GM13976 (cell line): ENCODE measurements at places on chromosomes 2 and 18.

GRCh38 chr2:234951664-234952269 lies at the start of gene SH3BP4:
TSS of gene SH3BP4 (plus strand) at chr2:234952017. CDS start at chr2:235035003, 82,986 bp downstream.
- DNase-seq, result peak; percentile 60

DNA sequence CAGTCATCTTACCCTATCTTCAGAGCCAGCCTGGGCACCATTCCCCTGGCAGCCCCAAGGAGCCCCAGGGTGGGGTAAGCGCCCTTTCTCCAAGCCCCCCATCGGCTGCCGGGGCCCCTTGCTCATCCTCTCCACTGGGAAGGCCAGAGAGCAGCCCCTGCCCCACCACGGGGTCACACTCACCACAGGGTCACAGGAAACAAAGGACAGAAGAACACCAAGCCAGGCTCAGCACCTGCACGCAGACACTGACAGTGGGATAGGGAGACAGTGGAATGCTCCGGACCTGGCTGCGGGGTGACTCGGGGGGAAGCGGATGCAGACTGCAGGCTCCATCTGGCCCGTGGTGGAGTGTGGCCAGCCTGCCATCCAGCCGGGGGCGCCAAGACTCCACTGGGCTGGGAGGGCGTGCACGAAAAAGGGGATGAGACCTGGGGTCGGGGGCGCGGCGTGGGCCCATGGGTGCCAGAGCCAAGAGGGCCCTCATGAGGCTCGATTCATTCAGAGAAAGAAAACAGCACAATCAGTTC lies 21.1 kb downstream of the HDAC4 start:
- no peak for DNase-seq

- DNase-seq, result no peak
These were observed 326.0 kb downstream of the TGIF1 start for GRCh38 chr18:3775996-3776395.

DNA sequence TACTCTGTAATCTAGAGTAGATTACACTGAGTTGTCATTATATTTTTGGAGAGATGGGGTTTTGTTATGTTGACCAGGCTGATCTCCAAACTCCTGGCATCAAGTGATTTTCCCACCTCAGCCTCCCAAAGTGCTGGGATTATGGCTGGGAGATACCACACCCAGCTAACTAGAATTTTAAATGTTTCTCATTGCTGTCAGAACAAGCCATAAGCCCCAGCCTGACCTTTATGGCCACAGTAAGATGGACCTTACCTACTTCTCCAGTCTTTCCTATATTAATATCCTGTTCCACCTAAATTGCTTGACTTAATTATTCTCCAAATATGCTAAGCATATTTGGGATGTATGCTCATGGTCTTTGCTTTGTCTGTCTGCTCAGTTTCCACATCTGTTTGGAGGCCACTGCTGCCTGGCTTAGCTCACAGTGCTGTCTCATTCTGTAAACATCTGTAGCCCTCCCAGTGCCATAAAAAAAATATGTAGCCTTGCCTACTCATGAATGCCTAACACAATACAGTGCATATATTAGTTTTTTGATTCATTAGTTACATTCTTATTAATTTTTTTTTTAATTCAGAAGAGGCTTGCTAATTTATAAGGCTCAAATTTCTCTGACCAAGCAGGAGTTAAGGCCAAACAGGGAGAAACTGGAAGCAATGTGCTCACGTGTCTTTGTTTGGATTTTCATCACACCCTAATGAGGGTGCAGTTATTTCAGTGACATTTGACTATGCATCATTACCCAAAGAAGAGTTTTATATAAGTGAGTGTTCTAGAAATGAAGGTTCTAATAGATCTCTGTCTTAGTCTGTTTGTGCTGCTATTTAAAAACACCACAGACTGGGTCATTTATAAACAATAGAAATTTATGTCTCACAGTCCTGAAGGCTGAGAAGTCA lies 45.3 kb upstream of the PSME4 start:
- no peak for DNase-seq

GRCh38 chr18:56532176-56532840 lies 106.1 kb downstream of the TXNL1 start:
- peak; percentile 29 for DNase-seq

DNA sequence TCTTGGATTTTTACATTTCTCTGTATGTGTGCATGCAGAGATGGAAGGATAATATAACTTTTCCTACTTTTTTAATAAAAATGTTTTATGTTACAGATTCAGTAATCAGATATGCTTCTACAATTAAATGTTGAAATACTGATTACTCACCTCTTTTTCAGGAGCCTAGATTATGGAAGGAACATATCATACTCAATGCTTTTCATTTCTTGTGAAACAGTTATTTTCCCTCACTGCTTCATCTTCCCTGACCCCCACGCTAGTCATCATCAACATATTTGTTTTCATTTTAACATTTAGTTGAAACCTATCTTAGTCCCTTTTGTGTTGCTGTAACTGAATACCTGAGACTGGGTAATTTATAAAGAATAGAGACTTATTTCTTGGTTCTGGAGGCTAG lies 190.7 kb downstream of the WDR7 start:
- no peak for DNase-seq

- DNase-seq, result no peak
These were observed 110.2 kb downstream of the CDK15 start for GRCh38 chr2:201916565-201916964.

GRCh38 chr2:177165721-177166711 lies 46.6 kb upstream of the HNRNPA3 start:
- peak; percentile 59 for DNase-seq

- DNase-seq, result no peak
These were observed 67.6 kb downstream of the AGAP1 start for GRCh38 chr2:235561450-235561849.

- DNase-seq, result peak; percentile 13
These were observed 52.8 kb downstream of the EIF2AK3 start for GRCh38 chr2:88574445-88574844.

GRCh38 chr2:3725458-3726250 lies 22.3 kb downstream of the DCDC2C start:
- no peak for DNase-seq

DNA sequence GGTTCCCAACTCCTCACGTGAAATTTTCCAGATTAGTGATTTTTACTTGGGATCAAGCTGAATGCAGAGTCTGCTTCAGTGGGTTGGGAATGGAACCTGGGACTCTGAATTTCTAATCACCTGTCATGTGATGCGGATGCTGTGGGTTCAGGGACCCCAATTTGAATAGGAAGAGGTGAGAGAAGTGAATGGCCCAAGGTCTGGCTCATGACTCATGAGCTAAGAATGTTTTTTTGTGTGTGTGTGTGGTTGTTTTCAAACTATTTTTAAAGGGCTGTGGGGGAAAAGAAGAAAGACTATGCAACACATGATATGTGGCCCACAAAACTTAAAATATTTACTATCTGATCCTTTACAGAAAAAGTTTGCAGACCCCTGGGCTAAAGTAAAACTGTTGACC lies 108.5 kb upstream of the CYRIA start:
- no peak for DNase-seq

DNA sequence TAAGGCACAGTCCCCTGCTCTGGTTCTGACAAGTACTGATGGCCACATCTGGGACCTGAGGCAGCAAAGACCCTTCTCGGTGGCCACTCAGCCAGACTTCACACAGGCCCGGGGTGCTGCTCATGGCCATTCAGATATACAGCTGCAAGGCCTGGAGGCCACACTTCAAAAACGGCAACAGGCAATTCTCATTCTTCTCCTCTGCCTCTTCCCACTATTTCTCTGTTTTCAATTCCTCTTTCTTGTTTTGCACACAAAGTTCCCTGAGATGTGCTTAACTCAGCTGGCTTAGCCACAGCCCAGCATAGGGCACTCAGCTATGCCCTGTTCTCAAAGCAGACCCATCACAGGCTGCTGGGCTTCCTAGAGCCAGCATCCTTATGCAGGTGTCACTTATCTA lies 29.9 kb downstream of the PTPN18 start:
- no peak for DNase-seq

GRCh38 chr18:22106536-22107292 lies 62.7 kb upstream of the GATA6 start:
- no peak for DNase-seq

GRCh38 chr18:2112435-2113045 lies 458.8 kb downstream of the METTL4 start:
- no peak for DNase-seq

DNA sequence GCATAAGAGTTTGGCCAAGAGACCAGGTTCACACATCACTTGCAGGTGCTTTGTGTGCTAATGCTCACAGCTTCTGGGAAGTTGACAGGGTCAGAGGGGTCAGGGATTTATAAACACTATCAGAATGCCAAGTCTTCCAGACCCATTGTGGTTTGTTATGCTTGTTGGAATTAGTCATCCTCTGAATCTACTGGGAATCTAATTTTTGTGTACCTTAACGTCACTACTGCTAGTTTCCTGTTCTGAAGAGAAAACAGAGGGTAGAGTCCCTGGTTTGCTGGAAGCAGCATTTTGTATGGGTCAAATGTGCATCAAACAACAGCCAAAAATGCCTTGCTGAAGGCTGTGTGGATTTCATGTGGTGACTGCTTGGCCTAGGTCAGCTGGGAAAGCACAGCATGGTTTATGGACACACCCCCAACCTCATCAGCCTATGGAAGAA lies 33.3 kb downstream of the ANTXR1 start:
- DNase-seq, result no peak

- DNase-seq, result no peak
These were observed 276.1 kb upstream of the SIX2 start for GRCh38 chr2:45285311-45285710.

DNA sequence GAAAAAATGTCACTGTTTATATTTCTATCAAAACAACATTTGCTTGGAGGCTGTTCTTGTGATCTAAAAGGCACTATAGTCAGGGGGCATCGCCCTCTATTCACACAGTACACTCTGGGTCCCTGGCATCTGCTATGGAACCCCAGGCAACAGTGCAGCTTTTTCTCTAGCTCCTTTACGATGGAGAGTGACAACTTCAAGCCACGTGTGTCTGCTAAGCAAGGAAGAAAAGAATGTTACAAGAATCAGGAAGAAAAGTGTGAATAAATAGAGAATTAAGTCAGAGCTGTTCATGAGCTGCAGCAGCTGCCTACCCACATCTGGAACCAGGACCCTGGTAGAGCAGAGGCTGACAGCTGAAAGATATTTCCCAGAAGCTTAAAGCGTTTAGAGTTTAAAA lies 11.2 kb downstream of the RND3 start:
- DNase-seq, result no peak

DNA sequence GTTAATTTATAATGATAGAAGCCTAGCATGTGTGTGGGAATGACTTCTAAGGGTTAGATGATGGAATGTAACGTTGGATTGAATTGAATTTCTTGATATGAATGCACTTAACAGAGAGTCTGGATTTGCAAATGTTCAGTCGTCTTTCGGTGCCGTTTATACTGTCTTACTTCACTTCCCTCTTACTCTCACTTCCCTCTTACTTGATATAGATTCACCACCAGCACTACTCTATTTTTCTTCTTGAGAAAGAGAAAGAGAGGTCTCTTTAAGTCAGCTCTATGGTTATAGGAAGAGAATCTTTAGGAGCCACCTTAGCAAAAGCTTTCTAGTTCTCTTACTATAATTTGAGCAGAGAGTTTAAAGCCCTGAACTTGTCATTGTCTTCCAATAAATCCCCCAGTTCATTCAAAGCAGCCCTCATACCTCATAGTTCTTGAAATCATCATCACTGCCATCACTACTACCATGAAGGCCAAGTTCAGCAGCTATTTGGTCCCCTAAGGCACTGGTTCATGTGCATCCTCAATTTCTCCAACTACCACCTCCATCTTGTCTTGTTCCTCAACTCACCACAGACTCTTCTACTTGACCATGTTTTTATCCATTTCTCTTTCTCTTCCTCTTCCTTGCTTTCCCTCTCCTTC lies 501.7 kb upstream of the TCF4 start:
- DNase-seq, result no peak

GRCh38 chr18:45109271-45109670 lies 428.6 kb downstream of the SETBP1 start:
- DNase-seq, result no peak

- no peak for DNase-seq
These were observed 10.1 kb downstream of the ABI2 start for GRCh38 chr2:203338322-203338721.

- no peak for DNase-seq
These were observed 9.4 kb downstream of the CRACDL start for GRCh38 chr2:98926601-98927000.

DNA sequence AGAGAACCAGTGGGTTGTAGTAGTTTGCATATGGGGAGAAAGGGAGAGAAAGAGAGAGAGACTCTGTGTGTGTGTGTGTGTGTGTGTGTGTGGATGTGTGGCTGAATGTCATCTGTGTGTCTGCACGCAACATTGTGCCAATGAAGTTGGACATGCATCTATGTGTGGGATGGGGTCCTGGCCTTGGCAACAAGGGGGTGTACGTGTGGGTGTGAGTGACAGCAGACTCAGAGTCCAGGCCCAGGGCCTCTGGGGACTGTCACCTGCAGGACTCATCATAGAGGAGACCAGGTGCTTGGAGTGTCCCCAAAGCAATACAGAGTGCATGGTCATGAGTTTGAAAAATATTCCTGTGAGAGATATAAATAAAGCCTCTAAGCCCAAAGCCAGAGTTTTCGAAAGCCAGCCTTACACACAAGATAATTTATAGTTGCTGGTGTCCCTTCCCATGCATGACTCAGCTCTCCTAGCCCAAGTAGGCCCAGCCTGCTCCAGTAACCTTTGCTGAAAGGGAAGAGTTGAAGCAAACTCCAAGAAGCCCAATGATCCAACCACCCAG lies 59.9 kb downstream of the TNP1 start:
- no peak for DNase-seq

GRCh38 chr2:27209621-27210401 lies 2.0 kb upstream of the ATRAID start:
- peak; percentile 52 for DNase-seq

GRCh38 chr2:101063352-101064124 lies 61.4 kb downstream of the RPL31 start:
- peak; percentile 44 for DNase-seq

DNA sequence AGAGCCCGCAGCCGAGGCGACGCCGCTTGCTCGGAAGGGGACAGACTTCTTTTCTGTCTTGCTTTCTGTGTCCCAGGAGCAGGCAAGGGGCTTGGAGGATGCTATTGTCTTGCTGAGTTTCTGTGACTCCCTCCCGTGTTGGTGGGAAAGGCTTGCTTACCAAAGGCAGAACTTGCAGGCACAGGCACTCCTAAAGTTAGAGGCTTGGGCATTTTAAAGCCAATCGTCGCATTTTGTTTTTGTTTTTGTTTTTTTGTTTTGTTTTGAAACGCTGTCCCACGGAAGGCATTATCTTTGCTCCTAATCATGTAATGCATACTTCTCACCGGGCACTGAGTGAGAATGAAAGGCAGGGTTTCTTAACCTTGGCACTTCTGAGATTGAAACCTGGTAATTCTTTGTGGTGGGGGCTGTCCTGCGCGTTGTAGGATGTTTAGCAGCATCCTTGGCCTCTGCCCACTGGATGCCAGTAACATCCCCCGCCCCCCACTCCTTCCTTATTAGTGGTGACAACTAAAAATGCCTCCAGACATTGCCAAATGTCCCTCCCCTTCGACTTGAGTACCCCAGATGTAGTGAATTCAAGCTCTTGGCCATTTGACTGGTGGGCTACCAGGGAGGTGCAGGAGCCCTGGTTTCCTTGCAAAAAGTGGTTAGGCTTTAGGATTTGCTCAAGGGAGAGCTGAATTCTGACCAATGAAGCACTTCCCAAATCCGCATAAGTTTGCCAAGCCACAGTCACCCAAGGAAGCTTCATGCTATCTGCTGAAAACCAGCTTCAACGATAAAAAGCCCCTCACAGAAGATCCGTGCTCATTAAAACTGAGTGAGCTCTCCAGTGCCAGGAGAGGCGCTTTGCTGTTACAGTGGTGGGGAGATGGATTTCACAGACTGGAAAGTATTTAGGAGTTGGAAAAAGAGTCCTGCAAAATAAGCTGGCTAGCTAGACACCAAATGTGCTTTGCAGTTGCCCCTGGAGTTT lies 1.2 kb downstream of the ANTXR1 start:
- peak; percentile 47 for DNase-seq

GRCh38 chr2:161068670-161069069 lies 91.6 kb upstream of the TANK start:
- DNase-seq, result no peak
